ENCODE measurements at places on chromosomes 7 and 10. TPM values are rescaled to one million over a fixed set of nuclear protein-coding genes. Genes with fewer than 3 reads are reported as not detected.

GRCh38 chr7:42886893-42887505, 24.9 kb downstream of the C7orf25 start:
- peak; percentile 77 for DNase-seq

Gene WIPF3
- under 0.01 TPM for total RNA-seq

Gene OR2A42
- not detected for total RNA-seq

- DNase-seq = no peak
Measured at GRCh38 chr10:35394411-35394851, 58.1 kb downstream of the CCNY start.

GRCh38 chr7:38840736-38841460, 68.1 kb downstream of the VPS41 start:
- DNase-seq = peak; percentile 32

Gene ANKRD30A
- not detected for total RNA-seq

Gene DYDC2
- total RNA-seq = not detected

GRCh38 chr7:65722361-65722792, 150.5 kb upstream of the VKORC1L1 start:
- peak; percentile 32 for DNase-seq

Gene HKDC1
- 3.9 TPM for total RNA-seq
